ENCODE measurements at places on chromosomes 5 and 9.

DNA sequence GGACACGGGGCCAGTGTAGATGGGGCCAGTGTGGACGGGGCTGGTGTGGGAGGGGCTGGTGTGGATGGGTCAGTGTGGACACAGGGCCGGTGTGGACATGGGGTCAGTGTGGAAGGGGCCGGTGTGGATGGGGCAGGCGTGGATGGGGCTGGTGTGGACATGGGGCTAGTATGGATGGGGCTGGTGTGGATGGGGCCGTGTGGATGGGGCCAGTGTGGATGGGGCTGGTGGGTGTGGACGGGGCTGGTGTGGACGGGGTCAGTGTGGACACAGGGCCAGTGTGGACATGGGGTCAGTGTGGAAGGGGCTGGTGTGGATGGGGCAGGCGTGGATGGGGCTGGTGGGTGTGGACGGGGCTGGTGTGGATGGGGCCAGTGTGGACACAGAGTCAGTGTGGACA, 23.8 kb downstream of the SLC9A3 start:
- no peak for DNase-seq

DNA sequence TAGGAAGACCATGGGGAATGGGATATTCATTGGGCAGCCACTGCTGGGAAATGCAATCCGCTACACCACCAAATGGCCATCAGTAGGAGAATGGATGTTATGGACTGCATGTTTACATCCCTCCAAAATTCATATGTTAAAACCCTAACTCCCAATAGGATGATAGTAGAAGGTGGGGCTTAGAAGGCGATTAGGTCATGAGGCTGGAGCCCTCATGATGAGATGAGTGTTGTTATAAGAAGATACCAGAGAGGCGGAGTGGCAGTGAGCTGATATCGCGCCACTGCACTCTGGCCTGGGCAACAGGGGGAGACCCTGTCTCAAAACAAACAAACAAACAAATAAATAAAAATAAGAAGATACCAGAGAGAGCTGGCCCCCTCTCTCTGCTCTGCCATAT, 16.1 kb upstream of the GTF3C5 start:
- DNase-seq = no peak

- no peak for DNase-seq
Measured at GRCh38 chr5:128645581-128645980, 107.5 kb upstream of the FBN2 start.

DNA sequence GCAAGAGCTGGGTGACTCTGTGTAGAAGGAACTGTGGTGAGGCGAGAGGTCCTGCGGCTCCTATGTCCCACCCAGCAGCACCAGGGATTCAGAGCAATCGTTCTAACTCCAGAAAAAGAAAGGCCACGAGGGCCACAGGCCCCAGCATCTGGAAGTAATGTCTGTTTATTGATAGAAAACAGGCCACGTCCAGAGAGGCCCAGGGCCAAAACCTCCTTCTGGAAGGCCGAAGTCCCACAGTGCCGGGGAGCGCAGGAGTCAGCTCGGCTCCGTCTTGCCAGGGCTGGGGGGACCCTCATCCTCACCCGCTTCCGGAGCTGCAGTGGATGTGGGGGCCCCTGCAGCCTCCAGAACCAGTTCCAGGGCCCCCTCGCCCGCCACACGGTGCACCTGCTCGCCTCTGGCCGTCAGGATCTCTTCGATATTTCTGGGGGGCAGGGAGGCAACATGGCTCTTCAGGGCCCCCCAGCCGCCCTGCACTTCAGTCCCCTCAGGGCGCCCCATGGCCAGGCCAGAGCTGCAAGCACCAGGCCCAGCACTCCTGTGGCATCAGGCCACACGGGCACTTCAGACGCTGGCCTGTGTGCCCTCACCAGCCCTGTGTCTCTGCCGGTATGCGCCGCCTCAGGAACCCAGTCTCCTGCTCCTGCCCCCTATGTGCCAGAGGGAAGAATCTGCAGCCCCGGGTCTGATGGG, 1.6 kb downstream of the DNLZ start:
- no peak for DNase-seq

DNA sequence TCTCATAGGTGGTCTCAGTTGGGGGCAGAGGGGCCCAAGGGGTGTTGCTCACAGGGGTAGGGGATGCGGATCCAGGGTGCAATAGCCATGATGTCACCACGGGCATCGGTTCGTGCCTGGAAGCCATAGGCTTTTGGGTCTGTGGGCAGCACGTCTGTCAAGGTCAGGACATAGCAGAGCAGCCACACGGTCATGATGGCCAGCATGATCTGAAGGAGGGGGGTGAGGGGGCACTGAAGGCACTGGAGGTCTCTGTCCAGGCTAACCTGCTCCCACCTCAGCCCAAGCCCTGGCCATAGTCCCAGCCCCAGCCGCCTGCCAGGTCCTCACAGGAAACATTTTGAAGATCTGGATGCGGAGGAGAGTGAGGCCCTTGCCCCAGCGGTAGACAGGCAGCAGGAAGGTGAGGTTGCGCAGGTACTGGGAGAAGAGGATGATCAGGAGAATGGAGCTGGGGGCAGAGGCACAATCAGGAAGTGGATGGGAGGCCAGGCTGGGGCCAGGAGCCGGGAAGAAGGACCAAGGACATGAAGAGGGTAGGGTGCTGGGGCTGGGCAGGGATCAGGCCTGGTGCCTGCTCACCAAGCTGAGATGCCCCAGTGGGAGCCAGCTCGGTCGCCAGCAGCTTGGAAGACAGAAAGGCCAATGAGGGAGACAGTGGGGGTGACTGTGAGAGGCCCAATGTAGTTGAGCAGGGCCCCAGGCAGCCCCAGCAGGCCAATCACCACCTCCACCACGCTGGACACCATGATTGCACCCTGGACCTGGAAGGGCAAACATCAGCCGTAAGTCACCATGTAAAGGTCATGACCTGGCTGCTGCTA, 3.3 kb downstream of the SLC23A1 start:
- DNase-seq = no peak

GRCh38 chr9:121210536-121210935, 8.9 kb upstream of the RAB14 start:
- DNase-seq = no peak

DNA sequence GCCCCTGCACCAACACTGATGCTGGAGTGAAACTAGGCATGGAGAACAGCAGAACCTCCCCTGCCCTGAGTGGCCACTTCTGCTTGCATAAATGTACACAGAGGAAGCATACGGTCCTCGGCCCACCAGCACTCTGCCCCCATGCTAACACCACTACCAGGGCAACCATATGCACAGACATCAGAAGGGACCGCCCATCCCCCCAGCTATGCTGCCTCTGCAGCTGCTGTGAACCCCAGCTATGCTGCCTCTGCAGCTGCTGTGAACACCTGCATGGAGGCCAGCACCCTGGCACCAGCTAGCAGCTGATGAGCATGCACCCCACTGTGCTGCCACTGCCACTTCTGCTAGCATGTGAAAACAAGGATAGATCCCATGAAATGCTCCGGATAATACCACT, 250.3 kb downstream of the TUSC1 start:
- DNase-seq = no peak

DNA sequence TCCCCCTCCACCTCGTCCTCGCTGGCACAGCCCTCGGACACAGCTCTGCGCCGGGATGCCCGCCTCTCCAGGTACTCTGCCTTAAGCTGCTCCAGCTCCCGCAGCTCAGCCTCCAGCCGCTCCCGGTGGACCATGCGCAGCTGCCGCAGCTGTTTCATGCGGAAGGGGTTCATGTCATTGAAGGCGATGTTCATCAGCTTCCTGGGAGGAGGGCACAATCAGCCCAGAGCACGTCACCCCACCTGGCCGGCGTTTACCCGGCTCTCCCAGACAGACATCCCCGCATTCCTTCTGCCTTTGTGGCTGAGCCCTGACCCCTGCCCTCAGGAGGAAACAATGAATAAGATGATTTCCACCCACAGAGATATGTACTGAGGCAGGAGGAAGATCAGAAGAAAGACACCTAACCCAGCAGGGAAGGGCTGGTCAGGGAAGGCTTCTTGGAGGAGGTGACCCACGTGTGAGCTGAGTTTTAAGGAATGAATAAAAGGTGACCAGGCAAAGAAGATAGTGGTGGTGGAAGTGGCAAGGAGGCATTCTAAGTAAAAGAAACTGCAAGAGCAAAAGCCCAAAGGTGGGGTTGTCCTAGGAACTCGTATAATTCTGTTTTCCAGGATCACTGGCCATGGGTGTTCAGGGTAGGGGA, 7.1 kb upstream of the CORO2A start:
- DNase-seq = no peak

GRCh38 chr9:36739373-36740116, 166.8 kb downstream of the MELK start:
- DNase-seq = no peak

GRCh38 chr5:6343951-6344592, 34.3 kb downstream of the MED10 start:
- no peak for DNase-seq

DNA sequence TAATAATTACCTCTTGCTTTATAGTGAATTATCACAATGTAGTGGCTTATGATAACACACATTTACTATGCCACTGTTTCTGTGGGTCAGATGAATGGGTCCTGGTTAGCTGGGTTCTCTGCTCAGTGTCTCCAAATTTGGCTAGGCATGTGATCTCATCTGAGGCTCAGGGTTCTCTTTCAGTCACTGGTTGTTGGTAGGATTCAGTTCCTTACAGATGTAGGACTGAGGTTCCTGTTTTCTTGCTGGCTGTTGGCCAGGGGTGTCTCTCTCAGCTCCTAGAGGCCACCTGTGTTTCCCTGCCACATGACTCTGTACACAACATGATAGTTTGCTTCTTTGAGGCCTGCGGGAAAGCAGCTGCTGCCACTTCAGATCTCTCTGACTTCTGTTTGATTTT, 7.1 kb downstream of the NFX1 start:
- DNase-seq = no peak

GRCh38 chr5:59036274-59036961, 453.5 kb downstream of the RAB3C start:
- no peak for DNase-seq
